Activated naive CD4-positive, alpha-beta T cell treated with anti-CD3 and anti-CD28 coated beads for 36 hours (primary cell): ENCODE measurements at places on chromosomes 13 and 19.

GRCh38 chr19:18173054-18173571, 500 bp upstream of the IFI30 start:
- DNase-seq = no peak

DNA sequence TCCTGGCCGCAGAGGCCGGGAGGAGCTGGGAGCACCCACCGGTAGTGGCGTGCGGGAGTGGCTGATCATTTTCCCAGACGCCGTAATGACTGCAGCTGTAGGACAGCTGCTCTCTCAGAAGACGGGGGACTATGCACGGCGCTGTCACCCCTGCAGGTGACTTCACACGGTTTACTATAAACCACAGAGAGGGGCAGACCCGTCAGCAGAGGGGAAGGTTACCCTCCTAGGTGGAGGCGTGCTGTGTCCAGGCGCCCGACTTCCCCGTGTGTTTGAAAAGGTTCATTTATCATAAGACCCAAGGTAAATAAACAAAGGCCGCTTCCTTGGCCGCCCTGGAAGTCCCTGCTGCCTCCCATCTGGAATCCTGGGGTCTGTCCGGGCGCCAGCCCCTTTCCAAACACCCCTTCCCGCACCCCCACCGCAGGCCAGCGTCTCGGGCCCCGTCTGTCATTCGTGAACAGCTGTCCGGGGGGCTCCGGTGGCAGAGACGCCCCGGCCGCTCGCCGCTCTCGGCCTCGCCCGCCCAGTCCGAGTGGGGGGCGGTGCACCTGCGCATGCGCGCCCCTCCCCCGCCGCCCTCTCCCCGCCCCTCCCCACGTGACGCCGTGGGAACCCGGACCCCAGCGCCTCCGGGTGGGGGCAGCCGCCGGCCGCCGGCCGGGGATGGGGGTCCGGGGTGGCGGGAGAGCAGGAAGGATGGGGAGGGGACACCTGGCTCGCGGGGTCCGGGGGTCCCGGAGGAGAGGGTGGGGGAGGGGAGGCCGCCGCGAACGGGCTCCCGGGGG, 915 bp downstream of the SHC2 start:
- DNase-seq = peak; percentile 18

GRCh38 chr13:48160606-48161278, 65.8 kb upstream of the MED4 start:
- no peak for DNase-seq

- peak; percentile 70 for DNase-seq
Observed at GRCh38 chr19:54189145-54189734, at the start of gene MBOAT7. Gene MBOAT7 (minus strand): TSS chr19:54189580. CDS start chr19:54188508, 1,072 bp downstream.

GRCh38 chr13:42964761-42965161, 27.3 kb downstream of the EPSTI1 start:
- no peak for DNase-seq

- peak; percentile 86 for DNase-seq
Observed at GRCh38 chr19:44689290-44690130, 9.4 kb upstream of the CEACAM16 start.

- no peak for DNase-seq
Observed at GRCh38 chr13:93409816-93410215, 183.2 kb downstream of the GPC6 start.

GRCh38 chr13:39091586-39091985, 53.3 kb downstream of the NHLRC3 start:
- no peak for DNase-seq

- no peak for DNase-seq
Observed at GRCh38 chr13:111485491-111486250, 165.2 kb downstream of the TEX29 start.

DNA sequence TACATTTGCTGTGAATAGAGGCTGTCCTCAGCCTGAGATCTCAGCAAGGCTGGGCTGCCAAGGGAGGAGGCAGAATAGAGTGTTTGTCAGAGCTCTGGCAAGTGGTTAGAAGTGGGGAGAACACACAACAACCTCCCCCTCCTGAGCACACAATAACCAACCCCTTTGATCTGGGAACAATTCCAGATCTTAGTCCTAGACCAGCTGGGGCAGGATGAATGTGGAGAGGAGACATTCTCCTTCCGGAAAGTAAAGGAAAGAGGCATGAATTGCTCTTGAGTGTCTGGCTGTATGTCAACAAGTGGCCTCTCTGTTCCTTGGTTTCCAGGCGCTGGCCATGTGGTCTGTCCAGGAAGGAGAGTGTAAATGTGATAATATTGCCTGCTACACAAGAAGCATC, 114.9 kb upstream of the TMTC4 start:
- DNase-seq = no peak

DNA sequence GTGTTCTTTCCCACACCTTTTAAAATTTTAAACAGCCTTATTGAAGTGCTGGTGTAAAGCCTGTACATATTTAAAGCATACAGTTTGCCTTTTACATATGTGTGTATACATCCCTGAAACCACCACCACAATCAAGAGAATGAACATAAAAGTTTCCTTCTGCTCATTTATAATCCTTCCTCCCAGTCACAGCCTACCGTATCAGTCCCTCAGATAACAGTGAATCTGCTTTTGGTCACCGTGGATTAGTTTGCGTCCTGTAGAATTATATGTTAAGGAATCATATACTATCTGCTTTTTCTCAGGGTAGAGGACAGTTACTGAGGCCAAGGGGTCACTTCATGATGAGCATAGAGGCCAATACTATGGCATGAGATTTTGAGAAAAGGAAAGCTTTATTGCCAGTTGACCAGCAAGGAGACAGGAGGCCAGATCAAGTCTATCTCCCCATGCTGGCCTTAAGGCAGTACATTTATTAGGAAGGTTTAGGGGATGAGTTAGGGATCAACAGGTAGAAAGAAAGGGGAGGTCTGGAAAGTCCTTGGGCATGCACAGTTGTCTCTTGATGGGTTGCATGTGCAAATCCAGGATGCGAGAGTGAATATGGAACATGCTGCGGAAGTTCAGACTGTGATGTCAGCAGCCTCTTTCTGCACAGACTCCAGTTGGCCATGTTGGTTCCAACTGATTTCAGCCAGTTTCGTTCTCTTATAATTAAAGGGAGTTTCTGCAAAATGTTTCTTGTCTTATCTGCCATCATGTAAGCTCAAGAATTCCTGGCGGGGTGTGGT, 36.3 kb upstream of the LSM14A start:
- DNase-seq = no peak

DNA sequence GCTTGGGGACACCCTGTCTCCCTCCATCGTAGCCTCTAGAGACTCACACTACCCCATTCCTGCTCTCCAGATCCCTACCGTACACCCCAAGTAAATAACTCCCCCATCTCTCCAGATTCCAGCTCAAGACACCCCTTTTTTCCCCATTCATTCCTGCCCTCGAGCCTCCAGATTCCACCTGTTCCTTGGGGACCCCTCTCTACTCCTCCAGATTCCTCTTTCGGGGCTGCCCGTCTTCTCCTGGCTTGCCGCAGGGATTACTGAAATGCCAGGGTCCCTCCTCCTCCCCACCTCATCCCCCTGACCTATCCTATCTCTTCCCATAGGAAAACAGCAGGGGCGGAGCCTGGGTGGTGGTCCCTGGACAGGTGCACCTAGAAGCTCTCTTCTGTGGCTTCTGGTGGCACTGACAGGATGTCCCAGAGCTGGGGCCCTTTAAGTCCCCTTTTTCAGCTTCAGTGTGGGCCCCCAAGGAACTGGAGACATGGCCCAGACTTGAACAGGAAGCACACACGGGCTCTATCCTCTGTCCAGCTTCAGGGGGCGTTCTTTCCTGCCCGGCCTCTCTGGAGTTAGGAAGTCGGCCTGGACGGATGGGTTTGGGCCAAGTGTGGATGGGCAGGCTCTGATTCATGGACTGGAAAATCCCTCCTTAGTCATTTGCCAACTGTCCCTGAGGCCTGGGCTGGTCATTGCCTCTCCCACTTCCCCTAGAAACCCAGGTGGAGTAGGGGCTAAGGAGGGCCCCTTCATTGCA, 1.2 kb downstream of the ZSWIM4 start:
- DNase-seq = peak; percentile 46

- DNase-seq = no peak
Observed at GRCh38 chr13:110410936-110411687, 104.0 kb downstream of the COL4A2 start.

- no peak for DNase-seq
Observed at GRCh38 chr13:71661921-71662320, 205.1 kb downstream of the DACH1 start.

GRCh38 chr13:40605573-40605972, 60.9 kb downstream of the FOXO1 start:
- DNase-seq = no peak

- DNase-seq = no peak
Observed at GRCh38 chr19:32178401-32178800, 167.0 kb upstream of the ZNF507 start.

DNA sequence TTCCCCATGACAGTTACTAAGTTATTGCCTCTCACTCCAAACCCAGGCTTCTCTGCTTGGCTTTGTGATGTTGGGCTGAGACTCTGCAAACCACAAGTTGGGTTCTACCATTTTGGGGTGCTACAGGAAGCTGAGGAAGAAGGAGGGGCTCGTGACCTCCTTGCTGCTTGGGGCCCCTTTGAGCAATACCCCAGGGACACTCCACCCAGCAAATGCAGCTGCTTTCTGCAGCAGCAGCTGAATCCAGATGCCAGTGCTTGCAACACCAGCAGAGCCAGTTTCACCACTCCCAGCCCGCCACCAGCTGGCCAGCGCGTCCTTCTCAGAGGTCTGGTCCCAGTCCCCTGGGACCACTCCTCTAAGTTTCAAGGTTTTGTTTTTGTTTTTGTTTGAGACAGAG, 22.0 kb upstream of the UBAC2 start:
- DNase-seq = no peak

- no peak for DNase-seq
Observed at GRCh38 chr13:77749344-77749880, 51.9 kb downstream of the SLAIN1 start.

DNA sequence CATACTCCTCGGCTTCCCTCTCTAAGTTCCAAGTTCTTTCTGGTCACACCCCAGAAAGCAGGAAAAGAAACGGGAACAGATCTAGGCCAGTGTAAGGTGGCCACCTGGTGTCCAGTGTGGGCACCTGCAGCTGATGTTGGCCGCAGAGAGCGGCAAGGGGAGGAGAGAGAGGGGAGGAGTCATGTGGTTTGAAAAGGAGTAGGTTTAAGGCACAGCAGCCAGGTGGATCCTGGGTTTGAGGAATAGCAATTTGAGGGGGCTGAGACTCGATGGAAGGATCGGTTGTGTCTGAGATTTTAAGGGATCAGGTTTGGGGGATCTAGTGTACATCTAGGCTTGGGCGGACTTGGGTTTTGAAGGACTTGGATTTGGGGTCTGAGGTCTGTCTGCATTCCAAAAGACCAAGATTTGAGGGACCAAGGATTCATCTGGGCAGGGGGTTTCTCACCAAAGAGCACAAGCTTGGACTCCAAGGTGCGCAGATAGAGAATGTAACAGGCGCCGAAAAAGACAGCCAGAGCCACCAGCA, 1.2 kb downstream of the RABAC1 start:
- peak; percentile 57 for DNase-seq

- DNase-seq = no peak
Observed at GRCh38 chr19:45414468-45414867, 8.0 kb downstream of the POLR1G start.

DNA sequence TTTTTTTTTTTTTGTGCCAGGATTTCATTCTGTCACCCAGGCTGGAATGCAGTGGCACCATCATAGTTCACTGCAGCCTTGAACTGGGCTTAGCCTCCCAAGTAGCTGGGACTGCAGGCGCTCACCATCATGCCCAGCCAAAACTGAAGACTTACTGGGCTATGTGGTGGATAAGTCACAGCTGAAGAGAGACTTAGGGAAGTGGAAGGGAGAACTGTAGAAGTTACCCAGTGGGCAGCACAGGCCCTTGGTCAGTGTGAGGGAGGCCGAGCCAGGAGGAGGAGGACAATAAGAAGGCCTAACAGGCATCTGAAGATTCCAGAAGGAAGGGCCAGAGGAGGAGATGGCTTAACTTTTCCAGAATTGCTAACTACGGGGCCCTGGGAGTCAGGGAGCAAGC, 4.0 kb upstream of the PSPN start:
- DNase-seq = no peak

- no peak for DNase-seq
Observed at GRCh38 chr19:48147597-48148175, 22.5 kb downstream of the LIG1 start.

- DNase-seq = no peak
Observed at GRCh38 chr13:30314069-30314468, 6.7 kb upstream of the KATNAL1 start.

DNA sequence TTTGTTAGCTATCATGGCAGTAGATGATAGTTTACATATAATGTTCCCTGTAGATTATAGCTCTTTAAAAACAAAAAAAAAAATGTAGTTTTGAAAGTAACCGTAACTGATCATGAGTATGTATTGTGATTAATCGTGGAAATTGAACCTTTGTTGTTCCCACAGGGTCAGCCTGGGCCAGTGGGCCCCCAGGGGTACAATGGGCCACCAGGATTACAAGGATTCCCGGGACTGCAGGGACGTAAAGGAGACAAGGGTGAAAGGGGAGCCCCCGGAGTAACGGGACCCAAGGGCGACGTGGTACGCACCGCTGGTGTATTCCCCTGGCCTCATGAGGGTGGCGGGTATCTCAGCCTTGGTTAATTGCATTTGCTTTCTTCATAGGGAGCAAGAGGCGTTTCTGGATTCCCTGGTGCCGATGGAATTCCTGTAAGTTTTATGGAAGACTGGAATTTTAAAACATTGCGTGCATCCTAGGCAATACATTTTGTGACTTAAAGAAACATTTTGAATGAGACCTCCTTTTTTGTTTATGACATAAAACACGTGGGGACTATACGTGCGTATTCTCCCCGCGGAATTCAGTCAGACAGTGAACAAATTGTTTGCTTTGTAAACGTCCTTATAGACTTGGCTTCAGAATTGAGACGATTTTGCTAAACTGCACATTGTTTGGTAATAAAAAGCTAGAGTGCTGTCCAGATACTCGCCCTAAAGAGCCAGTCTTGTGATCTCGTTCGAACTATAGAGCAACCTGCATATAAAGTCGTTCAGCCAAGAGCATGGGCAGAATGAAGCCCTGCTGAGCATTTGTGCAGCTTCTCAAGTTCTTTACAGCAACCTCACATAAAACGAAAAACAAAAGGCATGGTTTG, 117.7 kb downstream of the COL4A2 start:
- no peak for DNase-seq

- DNase-seq = peak; percentile 90
Observed at GRCh38 chr19:17394891-17395415, 957 bp upstream of the CCDC194 start.

DNA sequence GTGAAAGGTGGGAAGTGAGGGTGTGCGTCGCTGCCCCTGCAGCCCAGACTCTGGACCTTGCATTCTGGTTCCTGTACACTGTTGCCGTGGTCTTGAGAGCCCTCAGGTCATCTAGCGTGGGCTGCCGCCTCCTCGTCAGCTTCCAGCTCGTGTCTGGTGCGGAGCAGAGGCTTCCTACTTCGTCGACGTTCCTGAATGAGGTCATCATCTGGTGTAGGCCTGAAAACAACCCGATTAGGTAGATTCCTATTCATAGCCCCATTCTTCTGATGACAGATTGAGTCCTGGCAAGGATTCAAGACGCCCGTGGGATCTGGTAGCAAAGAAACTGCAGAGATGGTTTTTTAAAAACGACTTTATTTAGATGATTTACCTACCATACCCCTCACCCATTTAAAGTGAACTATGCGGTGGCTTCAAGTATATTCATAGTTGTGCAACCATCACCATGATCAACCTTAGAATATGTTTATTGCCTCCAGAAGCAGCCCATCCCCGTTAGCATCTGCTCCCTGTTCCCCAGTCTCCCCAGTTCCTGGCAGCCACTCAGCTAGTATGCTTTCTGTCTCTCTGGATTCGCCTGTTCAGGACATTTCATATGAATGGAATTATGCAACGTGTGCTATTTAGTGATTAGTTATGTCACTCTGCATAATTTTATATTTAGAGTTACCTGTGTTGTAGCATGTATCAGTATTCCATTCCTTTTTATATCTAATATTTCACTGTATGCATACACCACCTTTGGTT, 13.8 kb downstream of the NAXD start:
- DNase-seq = no peak

- no peak for DNase-seq
Observed at GRCh38 chr19:49103331-49104085, 10.7 kb upstream of the LIN7B start.
